Activated naive CD4-positive, alpha-beta T cell (primary cell): ENCODE measurements at places on chromosomes 6 and 20.

- peak; percentile 31 for DNase-seq
Observed at GRCh38 chr6:139373928-139374356, 506 bp downstream of the CITED2 start.

- DNase-seq: no peak
Observed at GRCh38 chr6:37640786-37641395, 56.8 kb downstream of the MDGA1 start.

DNA sequence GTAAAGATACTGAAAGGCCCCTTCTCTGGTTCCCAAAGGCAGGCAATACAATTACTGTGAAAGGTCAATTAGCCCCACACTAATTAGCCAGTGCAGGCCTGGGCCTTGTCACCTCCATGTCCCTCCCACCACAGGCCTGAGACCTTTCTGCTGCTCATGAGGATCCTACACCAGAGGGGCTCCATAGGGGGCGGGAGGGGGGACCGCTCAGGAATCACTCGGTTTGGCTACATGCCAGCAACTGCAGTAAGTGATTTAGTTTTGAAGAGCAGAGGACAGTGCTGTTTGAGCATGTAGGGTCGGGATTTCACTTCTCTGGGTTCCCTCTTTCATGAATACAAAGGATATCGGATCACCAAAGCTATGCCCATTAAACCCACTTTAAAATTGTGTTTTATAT is 455.6 kb downstream of the PRKN start:
- no peak for DNase-seq

DNA sequence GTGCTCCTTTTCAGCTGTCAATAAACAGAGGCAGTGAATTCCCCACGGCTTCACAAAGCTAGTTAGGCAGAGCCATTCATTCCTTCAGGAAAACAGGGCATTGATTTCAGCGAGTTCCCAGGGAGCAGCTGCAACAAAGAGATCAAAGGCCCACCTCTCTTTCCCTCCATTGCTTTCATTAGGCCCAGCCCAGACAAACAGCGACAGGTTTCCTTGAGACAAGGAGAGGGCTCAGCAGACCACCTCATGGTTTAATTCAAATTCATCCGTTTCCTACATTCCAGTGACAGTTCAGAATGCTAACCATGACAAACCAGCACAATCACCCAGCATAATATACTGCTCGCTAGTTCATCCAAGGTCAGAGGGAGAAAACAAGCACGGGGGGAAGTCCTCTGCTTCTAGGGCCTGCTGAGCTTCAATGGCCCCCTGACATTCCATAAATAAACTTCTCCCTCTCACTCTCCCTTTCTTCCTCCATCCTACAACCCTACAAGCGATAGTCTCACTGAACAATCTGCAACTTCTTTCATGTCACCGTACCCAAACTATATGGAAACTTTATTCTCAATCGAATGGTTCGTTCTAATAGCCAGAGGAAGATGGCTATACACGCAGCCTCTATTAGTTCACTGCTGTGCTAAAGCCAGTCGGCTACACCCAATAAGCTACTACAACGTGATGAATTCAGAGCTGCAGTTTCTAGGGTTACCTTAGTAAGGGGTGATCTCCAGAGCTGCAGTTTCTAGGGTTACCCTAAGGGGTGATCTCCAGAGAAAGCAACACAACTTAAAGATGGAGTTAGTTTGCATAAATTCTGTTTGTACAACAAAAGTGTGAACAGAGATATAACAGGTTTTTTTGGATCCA is 34.7 kb downstream of the PLAGL1 start:
- no peak for DNase-seq

DNA sequence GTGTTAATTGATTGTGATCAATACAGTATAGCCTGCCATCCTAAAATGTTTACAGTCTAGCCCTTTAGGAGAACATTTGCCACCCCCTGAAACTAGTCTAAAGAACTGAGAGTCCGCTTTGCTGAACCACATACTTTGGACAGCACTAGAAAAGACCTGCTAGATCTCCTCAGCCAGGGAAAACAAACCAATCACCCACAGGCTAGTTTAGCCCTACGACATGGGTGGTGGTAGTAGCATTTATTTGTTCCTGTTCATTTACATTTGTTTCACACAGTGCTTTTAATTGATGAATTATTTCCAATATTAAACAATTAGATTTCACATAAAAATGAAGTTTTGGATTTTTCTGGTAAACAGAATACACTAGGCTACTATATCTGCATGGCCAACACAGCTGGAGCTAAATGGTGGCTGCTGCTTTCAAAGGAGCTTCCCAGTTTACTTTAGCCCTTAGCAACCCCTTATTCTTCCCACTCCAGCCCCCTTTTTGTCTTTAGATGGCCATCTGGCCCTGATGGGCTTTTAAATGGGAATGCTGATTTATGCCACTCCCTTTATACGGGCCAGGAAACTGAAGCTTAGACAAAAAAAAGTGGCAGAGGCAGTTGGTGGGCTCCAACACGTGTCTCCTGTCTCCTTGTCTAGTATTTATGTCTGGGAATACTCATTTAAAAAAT is 72.4 kb downstream of the ADGRG6 start:
- DNase-seq: no peak
